Eye (tissue), 1 donor: ENCODE measurements at places on chromosomes 5 and 9.

DNA sequence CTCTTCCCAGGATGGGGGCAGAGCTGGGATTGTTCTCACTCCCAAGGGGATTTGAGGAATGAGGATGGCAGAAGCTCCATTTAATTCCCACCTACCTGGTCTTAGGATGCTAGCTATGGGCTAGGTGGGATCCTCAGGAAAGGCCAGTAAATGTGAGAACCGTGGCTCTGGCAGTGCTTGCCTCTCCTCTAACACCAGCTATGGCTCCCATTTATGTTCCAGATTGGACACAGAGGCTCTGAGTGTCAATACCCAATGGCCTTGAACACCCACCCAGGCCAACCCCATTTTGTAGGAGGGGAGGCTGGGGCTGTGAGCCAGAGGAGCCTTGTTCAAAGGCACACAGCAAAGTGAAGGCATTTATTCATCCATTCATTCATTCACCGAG, 10.2 kb upstream of the DAB2IP start:
- no peak for DNase-seq

GRCh38 chr5:138336952-138337684, 948 bp upstream of the FAM53C start:
- peak; percentile 97 for DNase-seq

GRCh38 chr5:172422255-172422654, 32.1 kb downstream of the SH3PXD2B start:
- no peak for DNase-seq

DNA sequence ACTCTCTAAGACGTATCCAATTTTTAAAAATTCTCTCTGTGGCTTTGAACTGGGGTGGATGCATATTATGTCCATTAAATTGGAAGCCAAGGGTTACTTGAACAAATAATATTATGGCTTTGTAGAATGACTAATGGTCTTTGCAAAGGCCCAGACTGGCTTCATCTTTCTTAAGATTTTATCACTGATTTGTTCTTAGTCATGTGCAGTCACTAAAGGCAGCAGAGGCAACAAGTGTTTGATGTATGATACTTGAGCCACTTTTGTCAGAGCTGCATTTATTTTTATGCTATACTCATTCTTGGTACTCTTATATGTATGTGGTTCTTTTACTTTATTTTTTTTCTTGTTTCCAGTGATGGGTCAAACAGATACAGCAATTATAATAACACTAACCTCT, 152.2 kb downstream of the NR2F1-AS1 start:
- DNase-seq, result no peak

GRCh38 chr9:33388110-33388994, 14.0 kb downstream of the AQP7 start:
- no peak for DNase-seq

- peak; percentile 81 for DNase-seq
Measured at GRCh38 chr5:170623576-170624181, 119.9 kb downstream of the KCNIP1 start.

DNA sequence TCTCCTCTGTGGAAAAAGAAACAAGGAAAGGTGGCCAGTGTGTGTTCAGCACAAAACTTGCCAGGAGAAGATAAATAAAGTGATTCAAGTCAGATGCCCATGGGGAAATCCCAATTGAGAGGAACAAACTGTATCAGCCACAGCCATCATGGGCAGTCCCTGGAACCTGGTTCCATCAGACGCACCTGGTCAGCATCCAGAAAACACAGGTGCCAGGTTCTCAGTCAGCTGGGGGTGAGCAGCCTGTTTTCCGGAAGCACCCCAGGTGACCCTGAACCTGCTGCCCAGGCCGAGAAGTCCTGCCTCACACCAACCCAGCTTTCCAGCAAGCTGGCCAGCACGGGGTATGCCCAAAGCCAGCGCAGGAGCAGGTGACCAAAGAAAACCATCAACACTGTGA, 30.5 kb downstream of the PTCH1 start:
- no peak for DNase-seq

- no peak for DNase-seq
Measured at GRCh38 chr9:112783551-112783954, 33.0 kb downstream of the SNX30 start.

DNA sequence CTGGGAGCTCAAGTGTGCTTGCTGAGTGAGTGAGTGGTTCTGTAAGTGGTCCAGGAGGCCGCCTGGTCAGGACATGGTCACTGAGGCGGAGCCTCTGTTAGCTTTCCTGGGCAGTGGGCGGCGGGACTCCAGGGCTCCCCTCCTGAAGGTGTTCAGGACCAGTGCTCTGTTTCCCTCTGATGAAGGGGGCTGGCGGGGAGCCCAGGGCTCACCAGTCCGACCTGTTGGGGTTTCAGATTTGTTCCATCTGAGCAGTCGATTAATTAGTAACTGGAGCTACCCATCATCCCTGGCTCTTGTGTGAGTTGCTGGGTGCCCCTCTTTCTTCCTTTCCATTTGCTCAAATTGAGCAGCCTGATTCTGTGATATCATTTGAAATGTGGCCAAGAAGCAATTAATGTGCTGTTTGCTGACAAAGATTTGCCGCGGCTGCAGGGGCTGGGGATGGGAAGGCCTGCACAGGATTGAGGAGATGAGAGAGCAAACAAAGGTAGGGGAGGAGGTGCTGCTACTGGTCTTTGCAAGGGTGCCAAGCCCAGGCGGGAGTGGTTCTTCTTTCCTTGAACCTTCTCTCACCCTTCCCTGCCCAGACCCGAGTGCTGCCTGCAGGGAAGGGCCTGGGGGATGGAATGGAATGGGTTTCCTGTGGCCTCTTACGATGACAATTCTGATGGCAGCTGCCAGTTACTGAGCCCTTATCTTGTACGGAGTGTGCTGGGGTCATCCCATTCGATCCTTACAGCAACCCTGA, 92.8 kb upstream of the PITX1 start:
- no peak for DNase-seq

DNA sequence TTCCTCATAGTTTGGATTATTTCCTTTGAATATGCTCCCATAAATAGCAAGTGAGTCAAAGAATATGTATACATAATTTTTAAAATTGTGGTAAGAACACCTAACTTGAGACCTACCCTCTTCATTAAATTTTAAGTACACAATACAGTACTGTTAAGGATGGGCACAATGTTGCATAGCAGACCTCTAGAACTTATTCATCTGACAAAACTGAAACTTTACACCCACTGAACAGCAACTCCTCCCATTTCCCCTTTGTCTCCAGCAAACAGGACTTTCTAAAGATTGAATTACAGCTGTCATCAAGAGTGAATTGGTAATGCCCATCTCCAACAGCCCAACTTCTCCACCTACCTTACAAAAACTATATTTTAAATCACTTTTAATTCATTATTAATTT, 388.9 kb downstream of the HTR1A start:
- DNase-seq, result peak; percentile 15

DNA sequence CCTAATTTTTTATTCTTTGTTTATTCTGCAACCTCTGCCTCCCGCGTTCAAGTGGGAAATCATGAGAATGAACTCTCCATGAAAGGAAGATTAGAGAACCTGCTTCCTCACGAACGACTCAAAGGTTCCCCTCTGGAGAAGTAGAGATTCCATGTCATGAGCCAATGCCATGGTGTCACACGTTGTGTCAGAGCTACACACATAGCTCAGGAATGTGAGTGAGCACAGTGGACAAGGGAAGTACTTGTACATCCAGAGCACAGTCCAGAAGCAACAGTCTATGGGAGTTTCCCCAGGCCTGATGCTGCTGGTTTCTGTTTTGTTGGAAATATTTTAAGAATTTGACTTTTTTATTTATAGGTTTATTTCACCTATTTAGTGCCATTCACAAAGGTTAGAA, 26.8 kb upstream of the PPP2CA start:
- DNase-seq, result no peak

GRCh38 chr5:131541071-131541470, 94.0 kb downstream of the RAPGEF6 start:
- peak; percentile 43 for DNase-seq

DNA sequence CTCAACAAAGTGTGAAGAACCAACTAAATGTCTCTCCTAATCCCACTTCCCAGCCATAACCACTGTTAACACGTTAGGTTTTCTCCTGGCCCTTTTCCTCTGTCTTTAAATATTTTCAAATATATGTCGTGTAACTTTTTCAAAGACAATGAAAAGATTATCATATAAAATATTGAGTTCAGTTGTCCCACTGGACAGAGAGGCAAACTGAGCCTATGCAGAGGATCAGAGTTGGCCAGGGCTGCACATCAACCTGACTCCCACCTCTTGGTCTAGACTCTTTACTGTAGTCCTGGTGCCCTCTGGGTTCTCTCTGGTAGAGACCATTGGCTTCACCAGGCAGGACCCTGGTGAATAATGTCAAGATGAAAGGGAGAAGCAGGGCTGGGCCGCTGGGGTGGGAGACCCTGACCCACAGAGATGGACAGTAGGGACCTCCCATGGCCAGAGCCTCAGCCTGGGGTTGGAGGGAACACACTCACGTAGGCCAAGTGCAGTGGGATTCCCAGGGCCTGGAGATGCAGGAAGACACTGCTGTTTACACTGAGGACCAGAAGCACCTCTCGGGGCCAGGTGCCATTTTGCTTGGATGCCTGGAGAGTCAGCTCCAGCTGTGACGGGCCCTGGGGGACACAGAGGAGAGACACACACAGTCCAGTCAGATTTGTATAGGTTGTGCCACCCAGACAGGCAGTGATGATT, 25.1 kb downstream of the ENG start:
- DNase-seq, result no peak

- DNase-seq, result peak; percentile 90
Measured at GRCh38 chr5:59813761-59814536, 79.6 kb downstream of the PDE4D start.

DNA sequence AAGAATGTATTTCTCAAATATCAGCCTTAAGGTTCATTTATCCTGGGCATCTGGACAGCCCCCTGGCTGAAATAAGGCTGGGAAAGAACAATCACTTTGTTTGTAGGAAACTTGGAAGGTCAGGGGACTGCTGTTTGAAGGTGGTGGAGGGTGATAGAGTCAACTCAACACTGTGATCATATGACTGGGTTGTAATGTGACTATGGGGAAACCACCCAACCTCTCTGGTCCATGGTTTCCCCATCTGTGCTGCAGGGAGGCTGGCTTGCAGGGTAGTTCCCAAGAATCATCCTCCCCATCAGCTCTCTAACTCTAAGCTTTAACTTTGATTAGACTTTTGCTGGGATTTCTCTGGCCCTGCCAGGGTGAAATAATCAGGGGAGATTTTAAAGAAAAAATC, 10.0 kb downstream of the INSYN2B start:
- DNase-seq, result no peak

DNA sequence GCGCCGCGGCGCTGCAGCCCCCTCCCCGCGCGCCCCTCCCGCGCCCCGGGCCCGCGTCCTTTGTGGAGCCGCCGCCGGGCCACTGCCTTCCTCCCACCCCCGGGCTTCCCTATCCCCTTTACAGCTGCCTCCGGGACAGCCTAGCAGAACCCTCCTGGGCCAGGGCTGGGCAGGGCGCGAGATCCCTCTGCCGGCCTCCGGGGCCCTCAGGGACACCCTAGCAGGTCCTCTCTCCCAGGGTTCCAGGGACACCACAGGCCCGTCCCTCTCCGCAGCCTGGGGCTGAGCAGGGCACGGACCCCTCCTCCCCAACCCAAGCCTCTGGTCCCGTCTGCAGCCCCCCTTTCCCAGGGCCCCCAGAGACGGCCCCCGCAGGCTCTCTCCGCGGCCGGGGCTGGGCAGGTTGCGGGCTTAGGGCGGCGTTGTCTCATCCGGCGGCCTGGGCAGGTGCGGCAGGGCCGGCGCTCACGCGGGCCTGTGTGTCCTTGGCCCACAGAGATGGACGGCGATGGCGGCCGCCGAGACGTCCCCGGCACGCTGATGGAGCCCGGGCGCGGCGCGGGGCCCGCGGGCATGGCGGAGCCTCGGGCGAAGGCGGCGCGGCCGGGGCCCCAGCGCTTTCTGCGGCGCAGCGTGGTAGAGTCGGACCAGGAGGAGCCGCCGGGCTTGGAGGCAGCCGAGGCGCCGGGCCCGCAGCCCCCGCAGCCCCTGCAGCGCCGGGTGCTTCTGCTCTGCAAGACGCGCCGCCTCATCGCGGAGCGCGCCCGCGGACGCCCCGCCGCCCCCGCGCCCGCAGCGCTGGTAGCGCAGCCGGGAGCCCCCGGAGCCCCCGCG, 710 bp downstream of the WNK2 start:
- peak; percentile 78 for DNase-seq

- no peak for DNase-seq
Measured at GRCh38 chr9:68981789-68982188, 32.1 kb downstream of the PRKACG start.

DNA sequence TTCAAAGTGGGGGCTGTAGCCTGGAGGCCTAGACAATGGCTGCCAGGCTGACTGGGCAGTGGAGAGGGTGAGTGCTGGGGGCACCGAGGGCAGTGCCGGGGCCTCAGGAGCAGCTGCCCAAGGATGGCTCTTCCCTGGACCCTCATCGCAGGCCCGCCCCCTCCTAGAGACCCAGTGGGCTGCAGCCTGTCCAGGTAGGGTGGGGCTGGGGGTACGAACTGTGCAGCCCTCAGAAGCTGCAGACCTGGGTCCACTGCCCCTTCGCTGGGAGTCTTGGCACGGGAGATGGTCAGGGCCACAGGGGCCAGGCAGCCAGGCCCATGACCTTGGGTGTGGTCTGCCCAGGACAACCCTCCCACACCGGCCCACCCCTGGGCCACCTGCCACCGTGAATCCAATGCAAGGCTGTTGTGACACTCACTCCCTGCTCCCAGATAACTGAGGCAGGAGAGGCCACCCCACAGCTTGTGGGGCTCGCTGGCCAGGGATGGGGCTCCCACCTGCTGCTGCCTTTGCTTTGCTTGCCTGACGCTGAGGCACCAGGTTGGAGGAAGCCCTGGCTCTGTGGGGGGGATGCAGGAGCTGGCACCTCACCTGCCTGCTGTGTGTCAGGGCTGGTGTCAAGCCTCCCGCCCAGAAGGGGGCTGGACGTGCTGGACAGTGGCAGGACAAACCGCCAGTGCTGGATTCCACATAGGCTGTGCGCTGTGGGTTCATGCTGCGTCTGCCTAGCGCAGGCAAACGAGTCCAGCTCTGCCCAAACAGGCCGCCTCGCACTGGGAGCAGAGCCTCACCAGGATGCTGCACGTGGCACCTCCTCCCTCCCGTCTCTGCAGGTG, 23.1 kb upstream of the SLC9A3 start:
- no peak for DNase-seq

- no peak for DNase-seq
Measured at GRCh38 chr5:96144289-96144688, 182.6 kb upstream of the ELL2 start.

GRCh38 chr9:85704744-85705143, 37.0 kb downstream of the AGTPBP1 start:
- DNase-seq, result no peak

GRCh38 chr9:134053401-134053871, 14.4 kb downstream of the BRD3 start:
- DNase-seq, result no peak

GRCh38 chr5:77292026-77292757, 81.7 kb downstream of the PDE8B start:
- DNase-seq, result peak; percentile 9

DNA sequence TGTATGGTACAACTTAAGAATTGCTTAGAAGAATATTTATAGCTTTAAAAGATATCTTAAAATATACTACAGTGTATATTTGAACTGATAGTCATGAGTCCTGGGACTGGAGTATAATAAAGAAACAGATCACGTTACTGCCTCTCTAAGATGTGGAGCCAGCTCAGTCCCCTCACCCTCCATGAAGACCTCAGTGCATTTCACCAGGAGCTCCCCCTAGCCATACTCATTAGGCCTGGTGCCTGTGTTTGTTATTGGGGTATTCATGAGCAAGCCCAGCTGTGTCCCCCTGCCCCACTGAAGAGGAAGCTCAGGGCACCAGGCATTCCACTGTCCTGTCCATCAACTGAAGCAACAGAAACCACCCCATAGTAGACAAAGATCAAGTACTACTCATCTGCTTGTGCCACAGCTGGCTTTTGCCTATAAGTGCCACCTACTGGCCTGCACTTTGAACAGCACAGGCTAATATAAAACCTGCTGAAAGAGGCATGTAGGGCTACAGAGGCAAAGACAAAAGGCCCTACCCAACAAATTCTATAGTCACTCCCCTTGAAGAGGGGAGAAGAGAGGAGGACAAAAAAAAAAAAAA, 850.2 kb upstream of the NUDT12 start:
- DNase-seq, result no peak
